ENCODE measurements at places on chromosomes 2 and 18.

- DNase-seq, result no peak
Observed at GRCh38 chr2:170101789-170102188, 76.2 kb upstream of the MYO3B start.

- no peak for DNase-seq
Observed at GRCh38 chr2:121128741-121129659, 156.0 kb downstream of the TFCP2L1 start.

GRCh38 chr2:234673961-234674759, 177.3 kb upstream of the ARL4C start:
- DNase-seq, result no peak

- no peak for DNase-seq
Observed at GRCh38 chr2:16773080-16773713, 107.6 kb upstream of the CYRIA start.

- no peak for DNase-seq
Observed at GRCh38 chr2:218860950-218861381, 1.4 kb downstream of the WNT6 start.

DNA sequence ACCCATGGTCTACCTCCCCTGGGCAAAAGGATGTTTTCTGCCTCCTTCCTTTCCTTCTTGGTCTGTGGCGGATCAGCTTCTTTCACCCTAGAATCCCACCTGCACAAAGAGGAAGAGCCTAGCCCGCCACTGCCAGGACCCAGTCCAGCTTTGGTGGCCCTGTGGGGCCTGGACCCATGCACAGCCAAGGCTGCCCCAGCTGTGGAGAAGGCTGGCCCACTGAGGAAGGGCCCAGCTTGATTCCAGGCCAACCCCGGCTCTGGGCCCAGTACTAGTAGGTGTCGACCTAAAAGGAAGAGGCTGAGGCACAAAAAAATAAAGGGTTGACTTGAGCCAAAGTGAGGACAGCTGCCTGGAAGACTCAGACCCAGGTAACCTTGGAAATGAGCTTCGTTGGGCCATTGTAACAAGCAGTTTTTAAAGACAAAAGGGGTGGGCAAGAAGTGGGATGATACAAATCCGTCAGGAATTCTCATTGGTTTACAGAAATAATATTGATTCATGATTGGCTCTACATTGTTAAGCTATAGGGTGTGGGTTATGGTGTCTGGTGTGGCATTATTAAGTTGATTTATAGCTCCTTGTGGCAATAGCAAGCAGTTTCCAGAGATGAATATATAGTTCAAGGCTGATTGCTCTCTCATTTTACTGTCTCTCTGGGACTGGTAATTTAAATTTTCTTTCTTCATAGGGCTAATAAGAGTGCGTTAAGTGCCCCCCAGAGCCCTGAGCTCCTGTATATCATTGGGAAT, 29.8 kb upstream of the MAL start:
- DNase-seq, result no peak

- no peak for DNase-seq
Observed at GRCh38 chr2:8252997-8253694, 428.7 kb upstream of the ID2 start.

All from stimulated activated CD8-positive, alpha-beta memory T cell treated with anti-CD3 and anti-CD28 coated beads, Interleukin-7, amount 100 ng/mL, for 48 hours (primary cell).